Dorsolateral prefrontal cortex (tissue), 122 donors: ENCODE measurements at places on chromosomes 1 and 21.

- DNase-seq, result no peak
These were observed 49.8 kb upstream of the SCAF4 start for GRCh38 chr21:31781737-31782136.

DNA sequence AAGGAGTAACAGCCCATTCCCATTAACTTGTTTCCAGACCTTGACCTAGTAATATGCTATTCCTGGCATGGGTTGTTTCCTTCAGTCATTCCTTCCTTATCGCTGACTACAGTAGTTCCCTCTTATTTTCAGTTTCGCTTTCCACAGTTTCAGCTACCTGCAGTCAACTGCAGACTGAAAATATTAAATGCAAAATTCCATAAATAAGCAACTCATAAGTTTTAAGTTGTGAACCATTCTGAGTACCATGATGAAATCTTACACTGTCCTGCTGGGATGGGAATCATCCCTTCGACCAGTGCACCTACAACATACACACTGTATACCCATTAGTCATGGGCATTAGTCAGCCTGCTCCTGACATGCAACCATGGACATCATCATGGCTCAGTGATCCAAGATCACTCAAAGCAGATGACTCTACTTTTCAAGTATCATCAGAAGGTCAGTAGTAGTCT lies 66.7 kb downstream of the CCDC30 start:
- no peak for DNase-seq

DNA sequence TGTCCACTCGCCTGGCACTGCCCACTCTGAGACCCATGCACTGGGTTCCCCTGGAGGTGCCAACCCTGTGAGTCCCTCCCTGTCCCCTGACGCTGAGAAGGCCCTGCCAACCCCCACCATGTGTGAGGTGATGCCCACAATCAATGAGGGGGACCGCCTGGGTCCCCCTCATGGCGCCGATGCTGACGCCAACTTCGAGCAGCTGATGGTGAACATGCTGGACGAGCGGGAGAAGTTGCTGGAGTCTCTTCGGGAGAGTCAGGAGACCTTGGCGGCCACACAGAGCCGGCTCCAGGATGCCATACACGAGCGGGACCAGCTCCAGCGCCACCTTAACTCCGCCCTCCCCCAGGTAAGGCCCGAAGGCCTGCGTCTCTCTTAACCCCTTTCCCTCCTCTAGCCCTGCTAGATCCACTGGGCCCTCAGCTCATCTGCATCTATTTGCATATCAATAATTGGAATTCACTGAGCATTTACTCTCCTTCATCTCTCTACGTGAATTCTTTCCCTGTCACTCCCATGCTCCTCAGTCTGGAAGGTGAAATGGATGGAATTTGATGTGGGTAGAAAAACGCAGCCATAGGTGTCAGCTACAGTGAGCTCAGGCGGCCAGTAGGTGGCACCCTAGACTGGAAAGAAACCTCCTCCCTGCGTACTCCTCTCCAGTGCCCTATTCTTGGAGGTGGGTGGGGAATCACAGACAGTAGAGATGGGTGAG lies 12.8 kb downstream of the PPFIA4 start:
- DNase-seq, result peak; percentile 78

GRCh38 chr1:150876119-150876454 lies 312 bp downstream of the ARNT start:
- no peak for DNase-seq

DNA sequence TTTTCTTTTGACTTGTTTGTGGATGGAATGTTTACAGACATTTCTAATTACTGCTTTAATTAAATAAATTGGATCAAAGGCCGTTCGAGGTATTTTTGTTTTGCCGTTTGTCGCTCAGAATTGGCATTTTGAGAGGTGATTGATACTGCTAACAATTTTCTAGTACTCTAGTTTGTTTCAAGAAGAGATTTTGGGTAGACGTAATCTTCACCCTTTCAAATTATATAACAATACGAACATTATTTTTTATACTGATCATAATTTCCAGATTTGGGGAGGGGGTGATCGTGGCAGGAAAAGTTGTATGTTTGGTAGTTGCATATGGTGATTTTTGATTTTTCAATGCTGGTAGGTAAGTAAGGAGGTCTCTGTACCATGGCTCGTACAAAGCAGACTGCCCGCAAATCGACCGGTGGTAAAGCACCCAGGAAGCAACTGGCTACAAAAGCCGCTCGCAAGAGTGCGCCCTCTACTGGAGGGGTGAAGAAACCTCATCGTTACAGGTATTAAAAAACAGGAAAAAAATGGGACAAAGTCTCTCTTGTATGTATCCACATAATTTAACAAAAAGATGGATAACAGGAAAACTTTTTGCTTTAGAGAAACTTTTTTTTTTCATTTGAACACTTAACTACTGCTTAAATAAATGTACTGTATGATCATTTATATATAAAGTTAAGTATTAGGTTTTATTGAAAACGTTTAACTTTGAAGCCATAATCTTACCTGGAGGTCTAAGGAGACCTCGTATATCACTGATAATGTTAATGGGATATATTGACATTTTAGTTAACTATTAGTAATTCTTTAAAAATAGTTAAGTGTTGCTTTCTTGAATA lies 1.7 kb downstream of the H3-3A start:
- no peak for DNase-seq

DNA sequence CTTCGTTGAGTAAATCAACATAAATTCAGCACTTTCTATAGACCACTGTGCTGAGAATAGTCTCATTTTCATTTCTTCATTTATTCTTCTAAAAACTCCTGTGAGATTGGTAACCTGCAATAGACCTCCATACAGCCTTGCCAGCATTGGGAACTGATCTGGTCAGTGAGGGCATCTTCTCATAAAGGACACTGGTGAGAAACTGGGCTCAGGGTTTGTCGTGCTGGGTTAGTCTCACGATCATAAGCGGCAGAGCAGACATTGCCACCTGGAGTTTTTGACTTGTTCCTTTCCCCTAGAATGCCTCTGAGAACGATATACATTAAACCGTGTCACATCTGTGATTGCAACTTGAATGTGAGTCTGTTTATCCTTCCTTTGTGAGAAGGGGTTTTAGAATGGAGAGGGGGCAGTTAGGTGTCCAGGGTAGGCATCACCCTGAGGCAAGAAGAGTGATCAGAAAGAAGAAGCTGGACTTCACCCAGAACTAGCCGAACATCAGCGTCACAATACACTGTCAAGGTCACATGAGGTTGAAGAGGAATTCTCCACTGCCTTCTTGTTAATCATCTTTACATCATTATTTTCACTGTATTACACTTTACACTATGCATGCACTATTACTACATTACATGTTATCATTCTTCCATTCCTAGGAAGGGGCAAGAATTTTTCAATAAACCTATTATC lies 1.4 kb upstream of the TTLL7 start:
- no peak for DNase-seq

- DNase-seq, result no peak
These were observed 15.9 kb downstream of the SDC3 start for GRCh38 chr1:30892671-30893073.
